ENCODE measurements at places on chromosomes 2 and 18.

DNA sequence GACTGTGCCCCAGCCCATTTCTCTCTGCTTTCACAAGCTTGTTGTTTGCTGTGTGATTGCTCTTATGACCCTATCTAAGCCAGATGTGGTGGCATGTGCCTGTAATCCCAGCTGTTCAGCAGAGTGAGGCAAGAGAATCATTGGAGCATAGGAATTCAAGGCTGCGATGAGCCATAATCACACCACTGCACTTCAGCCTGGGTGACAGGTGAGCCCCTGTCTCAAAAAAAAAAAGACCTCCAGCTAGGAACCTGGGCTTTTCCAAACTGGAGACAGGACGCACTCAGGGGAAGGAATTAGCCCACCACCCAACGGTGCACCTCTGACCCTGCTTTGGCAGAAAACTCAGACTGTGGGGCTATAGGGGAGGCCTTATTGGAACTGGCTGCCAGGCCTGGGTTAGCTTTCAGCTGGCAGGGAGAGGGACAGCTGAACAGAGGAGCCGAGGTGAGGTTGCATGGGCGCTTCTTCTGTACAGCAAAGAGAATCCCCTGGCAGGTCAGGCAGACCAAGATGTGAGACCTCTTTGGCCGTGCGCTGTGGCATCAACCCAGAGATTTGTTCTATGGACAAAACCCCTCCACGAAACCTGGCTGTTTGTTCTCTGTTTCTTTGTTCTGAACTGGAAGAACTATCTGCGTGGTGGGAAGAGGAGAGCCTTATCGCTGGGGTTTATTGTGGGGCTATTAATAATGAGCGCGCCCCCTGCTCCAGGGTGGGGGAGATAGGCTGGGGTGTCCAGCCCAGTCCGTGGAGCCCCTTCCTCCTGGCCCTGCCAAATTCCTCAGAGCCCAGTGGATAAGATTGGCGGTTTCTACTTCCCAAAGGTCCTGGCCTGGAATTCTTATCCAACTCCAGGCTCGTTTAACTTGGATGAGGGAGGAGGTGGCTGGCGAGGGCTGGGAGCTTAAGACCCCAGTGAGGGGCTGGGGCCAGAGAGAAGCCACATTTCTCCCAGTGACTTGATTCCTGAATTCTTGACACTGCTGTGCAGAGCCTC, 38.8 kb upstream of the SMAD7 start:
- DNase-seq: no peak

DNA sequence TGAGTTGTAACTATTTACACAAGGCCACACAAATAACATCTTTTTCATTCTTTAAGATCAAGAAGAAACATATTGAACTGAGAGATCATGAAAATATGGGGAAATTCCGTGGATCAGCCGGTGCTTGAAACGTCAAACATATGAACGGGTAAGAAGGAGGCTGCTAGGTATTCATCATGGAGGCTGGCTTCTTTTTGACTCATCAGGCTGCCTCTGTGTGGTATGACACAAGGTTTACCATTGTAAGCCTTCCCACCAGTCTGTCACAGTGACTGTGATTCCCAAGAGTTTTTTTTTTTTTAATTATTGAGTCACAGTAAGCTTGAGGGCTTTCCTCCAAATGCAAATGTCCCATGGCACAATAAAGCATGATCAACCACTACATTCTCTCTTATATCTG, 506.9 kb downstream of the BCL11A start:
- DNase-seq: no peak

- peak; percentile 51 for DNase-seq
Observed at GRCh38 chr2:16625201-16625729, 40.4 kb downstream of the CYRIA start.

- no peak for DNase-seq
Observed at GRCh38 chr2:105068387-105068786, 30.5 kb downstream of the MRPS9 start.

GRCh38 chr2:73963385-73964120, 21.2 kb upstream of the TET3 start:
- no peak for DNase-seq

DNA sequence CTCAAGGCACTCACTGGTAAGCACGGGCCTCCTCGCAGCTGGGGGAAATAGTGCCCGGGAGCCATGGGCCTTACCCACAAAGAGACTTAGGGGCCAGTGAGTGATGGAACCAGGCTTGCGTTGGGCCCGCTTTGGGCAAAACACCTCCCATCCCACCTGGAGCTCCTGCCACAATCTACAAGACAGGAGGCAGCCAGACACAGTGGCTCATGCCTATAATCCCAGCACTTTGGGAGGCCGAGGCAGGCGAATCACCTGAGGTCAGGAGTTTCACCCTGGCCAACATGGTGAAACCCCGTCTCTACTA, 88.2 kb downstream of the TFCP2L1 start:
- DNase-seq: no peak

DNA sequence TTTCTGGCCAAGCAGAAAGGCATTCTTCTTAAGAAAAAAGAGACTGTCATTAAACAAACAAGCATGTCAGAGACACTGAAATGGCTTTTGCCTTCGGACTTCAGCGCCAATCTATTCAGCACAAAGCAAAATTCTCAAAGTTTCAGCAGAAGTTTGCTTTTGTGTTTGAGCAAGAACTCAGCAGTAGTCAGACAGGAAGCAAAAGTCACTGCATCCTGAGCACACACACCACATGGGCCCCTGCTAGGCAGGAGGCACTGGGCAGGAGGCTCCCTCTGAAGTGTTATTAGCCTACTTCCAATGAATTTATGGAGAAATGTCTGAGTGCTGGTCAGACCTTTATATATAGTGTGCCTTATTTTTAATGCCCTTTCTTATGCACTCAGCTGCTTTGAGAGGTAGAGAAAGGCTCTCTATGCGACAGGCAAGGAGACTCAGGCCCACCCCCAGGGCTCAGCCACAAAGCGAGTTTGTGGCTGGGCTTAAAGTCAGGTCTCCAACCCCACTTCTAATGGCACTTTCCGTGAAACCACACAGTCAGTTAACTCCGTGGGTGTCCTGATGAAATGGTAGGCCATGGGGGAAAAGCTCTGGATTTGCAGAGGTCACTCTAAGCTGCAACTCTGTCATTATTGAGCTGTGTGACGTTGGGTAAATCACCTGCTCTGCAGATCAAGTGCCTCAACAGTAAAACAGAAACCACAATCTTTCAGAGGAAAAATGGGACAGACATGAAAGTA, 161.0 kb upstream of the TMEM200C start:
- DNase-seq: no peak

DNA sequence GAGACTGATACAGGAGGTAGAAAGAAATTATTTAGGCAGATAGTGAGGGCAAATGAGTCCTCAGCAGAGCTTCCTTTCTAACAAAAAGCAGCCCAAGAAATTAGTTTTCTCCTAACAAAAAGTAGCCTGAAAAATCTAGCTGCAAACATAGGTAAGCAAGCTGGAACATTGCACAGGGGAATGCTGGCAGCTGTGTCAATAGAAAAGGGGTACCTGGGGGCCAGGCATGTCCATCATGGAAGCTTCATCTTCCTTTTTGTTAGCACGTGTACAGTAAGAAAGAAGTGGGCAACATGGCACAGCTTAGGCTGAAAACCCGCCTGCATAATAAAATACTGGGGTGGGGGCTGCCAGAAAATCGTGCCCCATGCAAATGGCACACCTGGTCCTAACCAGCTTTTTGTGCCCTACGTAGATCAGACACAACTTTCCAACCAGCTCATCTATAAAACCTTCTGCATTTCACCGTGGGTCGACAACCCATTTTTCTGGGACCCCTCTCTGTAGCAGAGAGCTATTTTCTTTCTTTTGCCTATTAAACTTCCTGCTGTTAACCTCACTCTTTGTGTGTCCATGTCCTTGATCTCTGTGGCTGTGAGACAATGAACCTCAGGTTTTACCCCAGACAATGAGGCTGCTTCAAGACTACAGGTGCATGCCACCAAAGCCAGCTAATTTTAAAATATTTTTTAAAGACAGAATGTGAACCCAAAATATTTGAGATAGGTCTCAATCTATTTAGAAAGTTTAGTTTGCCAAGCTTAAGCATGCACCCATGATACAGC, 6.6 kb upstream of the MTHFD2 start:
- no peak for DNase-seq

- DNase-seq: no peak
Observed at GRCh38 chr18:8839281-8839680, 133.9 kb downstream of the MTCL1 start.

DNA sequence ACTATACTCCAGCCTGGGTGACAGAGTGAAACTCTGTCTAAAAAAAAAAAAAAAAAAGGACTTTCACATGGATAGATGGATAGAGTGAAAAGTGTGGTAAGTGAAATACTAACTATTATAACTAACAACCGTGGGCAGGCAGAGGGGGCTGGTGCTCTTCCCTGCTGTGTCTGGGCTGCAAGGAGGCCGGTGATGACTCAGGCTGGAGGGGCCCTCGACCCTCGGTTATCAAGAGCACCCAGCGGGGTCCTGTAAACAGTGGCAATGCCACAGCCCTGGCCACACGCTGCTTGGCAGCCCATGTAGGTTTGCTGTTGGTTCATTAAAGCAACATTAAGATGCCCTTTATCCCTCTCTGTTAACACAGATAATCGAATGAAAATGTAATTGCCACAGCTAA, 184.8 kb upstream of the RAB12 start:
- DNase-seq: no peak

DNA sequence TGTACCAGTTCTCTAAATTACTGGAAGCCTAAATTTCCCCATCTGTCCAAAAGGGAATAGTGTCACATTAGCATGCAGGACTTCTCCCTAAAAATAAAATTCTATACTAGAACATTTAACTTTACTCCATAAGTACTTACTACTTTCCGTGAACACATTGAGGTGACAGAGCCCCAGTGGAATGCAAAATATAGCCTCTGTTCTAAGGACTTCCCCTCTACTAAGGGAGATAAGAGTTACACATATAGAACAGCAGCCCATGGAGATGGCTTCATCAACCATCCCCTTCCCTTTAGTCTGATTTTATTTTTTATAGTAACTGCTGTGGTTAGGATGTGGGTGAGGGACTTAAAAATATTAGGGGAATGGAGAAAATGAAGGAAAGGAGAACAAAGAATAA, 68.9 kb upstream of the STPG4 start:
- DNase-seq: no peak

GRCh38 chr2:212873256-212873655, 278.2 kb downstream of the IKZF2 start:
- DNase-seq: no peak

DNA sequence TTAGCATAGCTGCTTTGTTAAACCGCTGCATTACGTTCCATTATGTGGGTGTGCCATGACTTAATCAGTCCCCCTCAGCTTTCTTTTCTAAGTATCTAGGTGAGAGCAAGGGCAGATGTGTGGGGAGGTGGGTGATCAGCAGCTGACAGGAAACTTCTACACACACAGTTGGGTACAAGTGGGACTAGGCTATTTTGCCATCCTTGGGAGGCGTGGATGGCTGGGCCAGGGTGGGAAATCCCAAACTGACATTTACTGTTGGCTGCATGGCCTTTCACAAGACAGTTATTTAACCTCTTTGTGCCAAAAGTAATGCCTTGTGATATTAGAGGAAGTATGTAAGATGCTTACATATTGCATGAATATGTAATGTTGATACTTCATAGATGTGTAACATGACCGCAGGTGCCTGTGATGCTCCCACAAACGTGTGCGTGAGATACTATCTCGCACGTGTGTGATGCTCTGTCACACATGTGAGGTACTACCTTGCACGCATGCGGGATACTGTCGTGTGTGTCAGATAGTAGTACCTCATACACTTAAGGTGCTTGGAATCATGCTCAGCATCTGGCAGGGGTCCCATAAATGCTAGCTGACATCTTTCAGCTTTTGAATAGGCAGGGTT, 314.5 kb downstream of the PRKCE start:
- no peak for DNase-seq

DNA sequence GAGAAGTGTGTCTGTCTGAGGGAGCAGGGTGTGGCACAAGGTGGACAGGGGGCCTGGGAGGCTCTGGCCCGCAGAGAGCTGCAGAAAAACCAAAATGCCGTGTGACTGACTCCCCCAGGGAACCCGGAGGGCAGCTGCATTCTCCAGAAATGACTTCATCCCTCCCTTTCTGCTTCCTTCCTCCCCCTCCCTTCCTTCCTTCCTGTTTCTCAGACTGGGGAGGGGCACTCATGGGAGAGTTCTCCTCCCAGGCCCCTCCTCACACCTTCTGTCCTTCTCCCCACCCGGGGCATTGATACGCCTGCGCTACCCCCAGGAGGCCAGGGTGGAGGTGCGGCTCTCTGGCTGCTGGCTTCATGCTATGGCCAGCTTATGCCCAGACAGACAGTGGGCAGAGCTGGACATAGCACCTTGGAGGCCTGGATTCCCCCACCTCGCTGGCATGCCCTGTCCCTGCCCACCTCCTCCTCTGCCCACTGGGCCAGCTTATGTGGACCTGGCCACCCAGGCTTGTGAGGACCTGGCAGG, 8.2 kb upstream of the GPR17 start:
- DNase-seq: peak; percentile 27

DNA sequence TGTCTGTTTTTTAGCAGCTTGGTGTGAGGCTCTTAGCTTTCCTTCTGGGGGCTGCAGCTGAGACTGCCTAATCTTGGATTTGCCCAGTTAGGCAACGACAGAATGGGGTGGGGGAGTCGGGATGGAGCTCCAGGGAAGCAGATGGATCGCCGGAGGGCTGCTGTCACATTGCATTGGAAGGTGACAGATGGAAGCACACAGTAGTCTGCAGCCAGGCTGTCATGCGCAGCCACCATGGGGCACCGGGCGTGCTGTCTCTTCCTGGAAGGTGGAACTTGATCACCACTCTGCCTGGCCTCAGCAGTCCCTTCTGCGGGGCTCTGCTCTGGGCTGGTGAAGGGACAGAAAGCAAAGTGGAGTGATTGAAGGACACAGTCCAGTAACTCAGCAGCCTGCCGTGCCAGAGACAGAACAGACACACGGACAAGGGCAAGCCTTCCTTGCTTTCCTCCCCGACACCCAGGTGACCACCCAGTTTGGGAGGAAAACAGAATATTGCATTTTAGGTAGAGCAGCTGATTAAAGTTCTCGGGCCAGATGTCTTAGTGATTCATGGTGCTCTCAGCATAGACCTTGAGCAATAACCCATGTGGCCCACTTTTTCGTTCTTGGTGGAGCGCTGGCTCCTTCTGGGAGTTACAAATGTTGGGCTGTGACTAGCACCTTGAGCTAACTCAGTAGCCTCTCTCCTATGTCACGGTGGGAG, 40.9 kb downstream of the RNF144A start:
- DNase-seq: no peak

- no peak for DNase-seq
Observed at GRCh38 chr18:75377258-75377657, 50.2 kb downstream of the SMIM21 start.

DNA sequence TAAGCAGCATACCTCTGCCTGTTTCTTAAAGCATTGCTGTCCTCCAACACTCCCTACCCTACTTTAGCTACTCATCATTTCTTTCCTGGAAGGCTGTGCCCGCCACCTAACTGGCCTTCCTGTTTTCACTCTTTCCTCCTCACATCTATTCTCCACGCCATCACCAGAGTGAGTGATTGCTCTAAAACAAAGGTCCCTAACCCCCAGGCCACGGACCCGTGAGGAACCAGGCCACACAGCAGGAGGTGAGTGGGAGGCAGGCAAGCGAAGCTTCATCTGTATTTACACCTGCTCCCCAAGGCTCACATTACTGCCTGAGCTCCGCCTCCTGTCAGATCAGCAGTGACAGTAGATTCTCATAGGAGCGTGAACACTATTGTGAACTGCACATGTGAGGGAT, 13.3 kb upstream of the ZEB2 start:
- DNase-seq: no peak

GRCh38 chr2:24768013-24768412, 25.2 kb downstream of the PTRHD1 start:
- DNase-seq: no peak

GRCh38 chr2:217515615-217516309, 487.0 kb downstream of the TNS1 start:
- no peak for DNase-seq
